ENCODE measurements at places on chromosomes 16 and 17.

DNA sequence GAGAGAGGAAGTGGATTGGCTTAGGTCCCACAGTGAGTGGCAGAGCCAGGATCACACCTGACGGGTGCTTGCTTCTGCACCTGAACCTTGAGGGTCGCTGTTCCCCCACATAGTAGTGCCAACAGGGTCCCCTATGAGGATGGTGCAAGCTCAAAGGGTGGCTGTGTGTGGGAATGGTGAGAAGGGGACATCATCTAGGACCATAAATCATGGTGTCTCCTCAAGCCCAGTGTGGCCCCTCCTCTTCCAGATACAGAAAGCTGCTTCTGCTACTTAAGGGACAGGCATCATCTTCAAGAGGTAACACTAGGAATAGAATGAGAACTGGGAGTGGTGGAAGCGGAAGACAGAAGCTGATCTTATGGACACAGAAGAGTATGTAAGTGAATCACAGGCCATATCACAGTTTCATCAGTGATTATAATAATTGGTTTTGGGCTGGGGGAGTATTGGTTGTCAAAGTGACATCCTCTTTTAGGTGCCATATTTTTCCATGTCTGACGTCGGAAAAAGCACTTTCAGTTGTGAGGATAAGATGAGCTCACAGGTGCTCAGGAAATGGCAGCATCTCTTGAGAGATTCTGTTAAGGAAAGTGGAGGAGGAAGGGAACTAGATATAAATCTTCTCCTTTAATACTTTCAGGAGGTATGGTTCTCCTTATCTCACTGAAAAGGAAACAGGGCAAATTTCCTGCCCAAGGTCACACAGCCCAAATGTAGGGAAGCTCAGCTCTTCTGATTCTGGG, 83.2 kb upstream of the HNF1B start:
- no peak for DNase-seq

DNA sequence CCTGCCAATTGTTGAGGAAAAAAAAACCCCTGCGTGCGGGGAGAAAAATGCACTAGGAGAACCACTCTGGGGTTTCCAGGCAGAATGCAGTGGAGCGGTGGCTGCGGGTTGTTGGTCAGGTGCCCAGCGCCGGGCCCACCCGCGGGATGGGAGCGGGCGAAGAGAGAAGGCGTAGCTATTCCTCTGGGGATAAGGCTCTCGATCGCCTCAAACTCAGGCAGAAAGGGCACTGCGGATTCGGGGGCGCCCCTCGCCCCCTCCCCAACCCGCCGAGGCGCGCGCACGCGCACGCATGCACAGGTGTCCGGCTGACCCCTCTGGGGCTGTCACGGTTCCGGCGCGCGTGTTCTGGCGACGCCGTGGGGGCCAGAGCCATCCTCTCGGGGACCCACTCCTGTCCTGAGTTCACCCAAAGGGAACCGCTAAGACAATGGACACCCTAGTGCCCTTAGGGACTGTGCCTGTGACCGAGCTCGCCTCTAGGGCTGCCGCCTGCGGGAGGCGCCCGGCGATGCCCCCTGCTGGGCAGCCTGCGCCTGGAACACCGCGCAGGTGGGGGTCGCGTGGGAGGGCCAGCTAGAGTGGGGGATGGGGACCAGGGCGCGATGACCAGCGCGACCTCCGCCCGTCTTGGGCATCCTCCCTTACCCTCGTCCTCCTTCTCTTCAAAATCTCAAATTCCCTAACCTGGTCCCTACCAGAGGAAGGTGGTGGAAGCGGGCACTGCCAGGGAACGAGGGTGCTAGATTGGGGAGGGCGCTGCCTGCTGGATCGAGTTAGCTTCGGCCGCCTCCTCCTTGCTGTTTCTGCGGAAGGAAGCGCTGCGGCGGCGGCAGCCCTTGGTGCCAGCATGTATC, 14.4 kb upstream of the CBX8 start:
- no peak for DNase-seq

GRCh38 chr17:69999253-69999652, 75.8 kb upstream of the KCNJ16 start:
- DNase-seq: no peak

- no peak for DNase-seq
Measured at GRCh38 chr16:66949472-66949871, 11.6 kb upstream of the CES3 start.

DNA sequence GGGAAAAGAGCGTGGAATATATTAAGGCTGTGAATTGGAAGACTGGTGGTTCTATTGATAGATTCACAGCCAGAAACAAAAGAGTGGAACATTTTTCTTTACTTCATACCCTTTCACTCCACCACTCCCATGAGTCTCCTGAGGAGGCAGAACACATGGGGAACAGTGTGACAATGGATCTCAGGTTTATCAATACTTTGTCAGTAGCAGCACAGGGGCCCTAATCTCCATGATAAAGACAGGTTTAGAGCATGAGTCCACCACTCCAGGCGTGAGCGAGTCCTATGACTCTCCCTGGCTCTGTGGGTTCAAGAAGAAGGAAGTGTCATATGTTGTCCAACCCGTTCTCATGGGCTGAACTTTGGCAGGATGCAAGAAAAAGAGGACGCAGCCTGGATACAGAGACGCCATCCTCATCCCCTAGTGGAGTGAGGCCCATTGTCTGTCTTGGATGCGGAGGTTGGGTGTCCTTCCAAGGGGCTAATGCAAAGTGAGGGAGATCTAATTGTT, 361.2 kb downstream of the TMEM114 start:
- no peak for DNase-seq

GRCh38 chr17:48121923-48122664, 14.5 kb downstream of the SNX11 start:
- no peak for DNase-seq
